ENCODE measurements at places on chromosomes 6 and 20.

DNA sequence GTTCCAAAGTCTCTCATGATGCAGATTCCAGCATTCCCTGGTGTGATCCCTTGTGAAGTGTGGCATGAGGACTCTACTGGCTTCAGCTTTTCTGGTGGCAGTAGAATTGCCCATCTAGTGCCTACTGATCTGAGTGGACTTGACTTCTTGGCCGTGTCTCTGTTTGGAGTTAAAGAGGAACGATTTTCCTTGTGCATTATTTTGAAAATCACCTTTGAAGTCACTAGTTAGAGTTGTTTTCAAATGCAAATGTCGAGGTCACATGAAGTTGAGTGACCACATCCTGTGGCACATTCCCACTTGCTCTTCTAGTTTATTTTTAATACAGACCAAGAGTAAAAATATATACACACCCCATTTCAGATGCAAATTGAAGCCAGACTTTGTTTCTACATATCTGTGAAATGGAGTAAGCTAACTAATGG, 270.7 kb upstream of the TAB2 start:
- no peak for DNase-seq

GRCh38 chr6:35662999-35663398, 25.7 kb downstream of the FKBP5 start:
- DNase-seq, result no peak

GRCh38 chr20:63589261-63590217, 15.5 kb upstream of the HELZ2 start:
- DNase-seq, result no peak

- DNase-seq, result no peak
Observed at GRCh38 chr20:12391099-12391498, 473.4 kb downstream of the BTBD3 start.

GRCh38 chr20:10998476-10998875, 324.7 kb upstream of the JAG1 start:
- no peak for DNase-seq

GRCh38 chr20:57500962-57501361, 24.0 kb downstream of the CTCFL start:
- DNase-seq, result no peak
